Astrocyte (in vitro differentiated cells and primary cell): ENCODE measurements at places on chromosomes 12 and 14. TPM values are rescaled to one million over a fixed set of nuclear protein-coding genes. Genes with fewer than 3 reads are reported as not detected.

The B3GNT4 gene
- 0.54 and 0.62 TPM in 2 replicates for total RNA-seq

The HNF1A gene
- total RNA-seq, result not detected in 2 replicates

GRCh38 chr14:38238878-38239277 is 17.0 kb downstream of the CLEC14A start:
- H3K4me1 ChIP-seq, result no peaks in the 10 kb centered on the region
- no peak overlapping the region for H3K4me3 ChIP-seq
- no peaks in the 10 kb centered on the region for H3K27me3 ChIP-seq
- DNase-seq, result no peak

DNA sequence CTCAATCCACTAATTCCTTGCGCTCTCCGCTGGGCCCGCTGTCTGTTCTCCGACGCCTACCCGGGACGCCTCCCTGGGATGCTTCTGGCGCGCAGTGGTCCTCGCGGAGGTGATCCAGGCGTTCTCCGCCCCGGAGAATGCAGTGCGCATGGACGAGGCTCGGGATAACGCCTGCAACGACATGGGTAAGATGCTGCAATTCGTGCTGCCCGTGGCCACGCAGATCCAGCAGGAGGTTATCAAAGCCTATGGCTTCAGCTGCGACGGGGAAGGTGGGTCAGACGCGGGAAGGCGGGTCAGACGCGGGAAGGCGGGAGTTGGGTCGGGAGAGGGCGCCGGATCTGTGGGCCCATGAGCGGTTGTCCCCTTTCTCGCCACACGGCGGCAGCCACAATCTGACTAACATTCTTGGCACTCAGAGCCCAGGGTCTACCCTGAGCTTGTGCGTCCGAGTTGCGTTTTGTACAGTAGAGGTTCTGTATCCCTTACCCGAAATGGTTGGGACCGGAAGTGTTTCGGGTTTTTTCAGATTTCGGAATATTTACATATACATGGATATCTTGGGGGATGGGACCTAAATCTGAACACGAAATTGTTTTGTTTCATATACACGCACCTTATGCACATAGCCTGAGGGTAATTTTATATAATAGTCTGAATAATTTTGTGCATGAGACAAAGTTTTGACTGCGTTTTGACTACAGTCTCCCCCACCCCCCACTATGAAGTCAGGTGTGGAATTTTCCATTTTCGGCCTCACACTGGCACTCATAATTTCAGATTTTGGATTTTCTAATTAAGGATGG is 762 bp downstream of the C12orf57 start:
- H3K4me1 ChIP-seq, result peaks cover 26% of the 10 kb centered on the region
- peaks cover 7% of the 10 kb centered on the region for H3K36me3 ChIP-seq
- peak overlapping the region; percentile 69 for H3K4me3 ChIP-seq
- DNase-seq, result peak; percentile 87

- H3K4me1 ChIP-seq, result no peaks in the 10 kb centered on the region
- DNase-seq, result no peak
- H3K27me3 ChIP-seq, result no peaks in the 10 kb centered on the region
- no peak overlapping the region for H3K4me3 ChIP-seq
Observed at GRCh38 chr14:81122326-81122725, 98.4 kb downstream of the GTF2A1 start.

GRCh38 chr14:63692310-63693020 is 35.4 kb downstream of the SGPP1 start:
- no peak overlapping the region for H3K27ac ChIP-seq
- no peaks in the 10 kb centered on the region for H3K27me3 ChIP-seq
- H3K4me3 ChIP-seq, result no peak overlapping the region
- peak; percentile 2 for DNase-seq
- H3K4me1 ChIP-seq, result no peaks in the 10 kb centered on the region

- no peak overlapping the region for H3K4me3 ChIP-seq
- peaks cover 4% of the 10 kb centered on the region for H3K27me3 ChIP-seq
- no peak for DNase-seq
- H3K36me3 ChIP-seq, result no peaks in the 10 kb centered on the region
Observed at GRCh38 chr12:31226639-31227038, 99.3 kb downstream of the SINHCAF start.

GRCh38 chr12:48972213-48972951 is 847 bp upstream of the WNT10B start:
- no peak overlapping the region for H3K4me3 ChIP-seq
- H3K27me3 ChIP-seq, result peaks cover 81% of the 10 kb centered on the region
- no peak overlapping the region for H3K27ac ChIP-seq
- peaks cover 40% of the 10 kb centered on the region for H3K4me1 ChIP-seq

GRCh38 chr12:117105902-117106301 is 6.7 kb upstream of the TESC start:
- H3K4me1 ChIP-seq, result no peaks in the 10 kb centered on the region
- no peak overlapping the region for H3K27ac ChIP-seq
- no peak overlapping the region for H3K4me3 ChIP-seq
- no peak for DNase-seq
- H3K36me3 ChIP-seq, result no peaks in the 10 kb centered on the region

- peak overlapping the region; percentile 35 for H3K4me3 ChIP-seq
- H3K36me3 ChIP-seq, result no peaks in the 10 kb centered on the region
- no peak for DNase-seq
- H3K27ac ChIP-seq, result no peak overlapping the region
- H3K27me3 ChIP-seq, result peaks cover 3% of the 10 kb centered on the region
Observed at GRCh38 chr14:90828642-90829487, 12.6 kb upstream of the TTC7B start.

The SLC22A17 gene
- total RNA-seq, result 29.3 and 39.5 TPM in 2 replicates

The HCAR2 gene
- total RNA-seq, result not detected in 2 replicates

The PPP4R4 gene
- total RNA-seq, result 6.0 and 7.5 TPM in 2 replicates

DNA sequence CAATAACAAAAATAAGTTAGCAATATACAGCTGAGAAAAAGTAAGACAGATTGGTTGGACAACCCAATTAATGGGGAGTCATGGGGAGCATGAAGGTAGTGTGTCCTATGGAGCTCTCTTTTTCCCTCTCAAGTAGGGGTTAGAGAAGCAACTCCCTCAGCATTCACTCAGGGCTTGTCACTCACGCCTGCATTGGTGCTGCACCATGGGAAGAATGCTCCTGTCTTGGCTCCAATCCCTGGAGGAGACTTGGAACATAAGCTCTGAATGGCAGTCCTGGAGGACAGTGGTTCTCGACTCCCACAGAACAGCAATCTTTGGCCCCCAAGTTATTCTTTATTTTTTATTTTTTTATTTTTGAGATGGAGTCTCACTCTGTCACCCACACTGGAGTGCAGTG is 113.8 kb downstream of the DAAM1 start:
- H3K27ac ChIP-seq, result no peak overlapping the region
- no peaks in the 10 kb centered on the region for H3K36me3 ChIP-seq
- H3K4me3 ChIP-seq, result no peak overlapping the region
- H3K27me3 ChIP-seq, result no peaks in the 10 kb centered on the region
- H3K4me1 ChIP-seq, result peaks cover 32% of the 10 kb centered on the region

DNA sequence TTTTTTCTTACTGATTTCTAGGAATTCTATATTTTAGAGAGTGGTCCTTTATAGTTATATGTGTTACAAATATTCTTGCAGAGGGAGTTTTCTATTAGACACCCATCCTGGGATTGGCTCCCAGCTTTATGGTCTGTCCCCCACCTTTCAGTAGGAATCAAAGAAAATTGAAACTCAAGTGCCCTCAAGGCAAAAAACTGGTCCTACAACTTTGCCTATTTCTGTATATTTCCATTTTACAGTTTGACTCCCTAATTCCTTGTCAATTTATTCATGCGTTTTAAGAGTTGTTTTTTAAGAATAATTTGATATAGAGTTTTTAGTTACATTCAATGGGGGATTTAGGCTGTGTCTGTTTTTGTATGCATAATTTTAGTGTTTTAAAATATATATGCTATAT is 208.9 kb downstream of the SYNE2 start:
- no peak overlapping the region for H3K27ac ChIP-seq
- no peaks in the 10 kb centered on the region for H3K4me1 ChIP-seq
- no peaks in the 10 kb centered on the region for H3K36me3 ChIP-seq
- no peak for DNase-seq

- no peak overlapping the region for H3K27ac ChIP-seq
- no peaks in the 10 kb centered on the region for H3K4me1 ChIP-seq
- H3K36me3 ChIP-seq, result no peaks in the 10 kb centered on the region
- H3K27me3 ChIP-seq, result no peaks in the 10 kb centered on the region
- DNase-seq, result no peak
Observed at GRCh38 chr14:57533214-57533613, 39.6 kb upstream of the CCDC198 start.

DNA sequence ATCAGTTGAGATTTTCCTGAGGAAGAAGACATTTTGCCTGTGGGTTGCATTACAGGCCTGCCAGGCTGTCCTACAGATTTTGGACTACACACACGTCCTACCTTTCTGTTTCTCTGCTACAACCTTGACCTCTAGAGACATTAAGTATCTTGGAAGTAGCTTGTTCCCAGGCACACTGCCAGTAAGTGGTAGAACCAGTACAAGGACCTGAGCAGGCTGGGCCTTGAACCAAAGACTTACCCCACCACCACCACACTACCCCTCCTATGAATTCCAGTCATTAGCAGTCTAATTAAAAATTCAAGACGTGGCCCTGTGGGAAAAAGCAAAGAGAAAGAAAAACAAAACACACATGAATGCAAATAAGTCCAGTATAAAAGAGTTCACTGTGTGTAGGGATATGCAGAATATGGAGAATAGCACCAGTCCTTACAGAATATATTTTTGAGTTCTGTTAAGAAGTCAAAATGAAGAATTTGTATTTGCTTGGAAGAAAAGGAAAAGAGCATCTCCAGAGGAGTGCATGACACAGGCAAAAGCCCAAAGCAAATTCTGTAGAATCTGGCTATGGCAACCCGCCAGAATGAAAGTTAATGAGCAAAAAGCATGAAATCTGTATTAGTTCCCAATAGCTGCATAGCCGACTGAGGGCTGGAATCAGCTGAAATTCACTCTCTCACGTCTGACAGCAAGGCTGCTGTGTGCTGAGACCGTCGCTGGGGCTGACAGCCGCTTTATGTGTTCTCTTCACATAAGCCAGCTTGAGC is 74.3 kb upstream of the ST8SIA1 start:
- H3K4me3 ChIP-seq, result no peak overlapping the region
- DNase-seq, result no peak
- H3K4me1 ChIP-seq, result no peaks in the 10 kb centered on the region
- H3K36me3 ChIP-seq, result no peaks in the 10 kb centered on the region
- H3K27ac ChIP-seq, result no peak overlapping the region

- H3K4me3 ChIP-seq, result no peak overlapping the region
- no peak overlapping the region for H3K27ac ChIP-seq
- peaks cover 7% of the 10 kb centered on the region for H3K4me1 ChIP-seq
- DNase-seq, result peak; percentile 2
- peaks cover 2% of the 10 kb centered on the region for H3K27me3 ChIP-seq
Observed at GRCh38 chr14:37901978-37902377, 305.7 kb upstream of the SSTR1 start.
